ENCODE measurements at places on chromosomes 11 and 22.

GRCh38 chr11:38927993-38928392 lies 2330.0 kb upstream of the RAG2 start:
- no peak for DNase-seq

- no peak for DNase-seq
Measured at GRCh38 chr11:115700981-115701875, 197.0 kb upstream of the CADM1 start.

DNA sequence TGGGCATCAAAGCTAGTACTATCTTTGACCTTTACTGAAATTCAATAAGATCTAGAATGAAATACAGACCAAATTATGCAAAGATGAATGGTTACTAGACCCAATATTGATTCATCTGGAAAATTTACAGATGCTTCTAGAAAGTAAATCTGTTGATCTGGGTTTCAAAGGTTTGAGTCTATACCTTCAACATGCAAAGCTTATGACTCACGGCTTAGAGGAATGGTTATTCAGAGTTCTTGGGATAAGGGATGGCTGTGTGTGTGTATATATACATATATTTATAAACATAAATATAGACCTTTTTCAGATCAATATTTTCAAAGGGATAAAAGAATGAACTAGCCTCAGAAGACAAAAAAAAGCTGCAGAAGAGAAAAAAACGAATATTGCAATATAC lies 1.3 kb downstream of the SPTY2D1 start:
- no peak for DNase-seq

- no peak for DNase-seq
Measured at GRCh38 chr11:134293119-134294113, 17.2 kb downstream of the GLB1L3 start.

GRCh38 chr22:31977141-31977841 lies 33.0 kb downstream of the YWHAH start:
- peak; percentile 44 for DNase-seq

DNA sequence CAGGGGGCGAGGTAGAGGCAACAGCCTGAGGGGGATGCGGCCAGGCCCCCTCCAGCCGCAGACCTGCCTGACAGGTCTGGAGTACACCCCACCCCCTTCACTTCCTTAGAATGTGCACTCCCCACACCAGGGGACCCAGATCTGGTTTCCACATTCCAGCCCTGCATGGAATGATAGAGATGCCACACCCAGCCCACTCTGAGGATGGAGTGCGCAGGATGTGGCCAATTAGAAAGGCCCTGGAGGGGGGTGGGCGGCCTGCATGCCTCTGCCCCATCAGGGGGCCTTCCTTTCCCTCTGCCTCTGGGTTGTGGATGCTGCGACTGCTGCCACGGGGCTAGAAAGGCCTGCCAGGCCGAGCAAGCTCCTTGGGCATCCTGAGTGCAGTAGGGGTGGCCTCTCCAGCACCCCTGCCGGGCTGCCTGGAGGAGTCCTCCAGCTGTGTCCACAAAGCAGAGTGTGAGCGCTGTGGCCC lies 28.2 kb upstream of the MGAT3 start:
- DNase-seq = no peak

DNA sequence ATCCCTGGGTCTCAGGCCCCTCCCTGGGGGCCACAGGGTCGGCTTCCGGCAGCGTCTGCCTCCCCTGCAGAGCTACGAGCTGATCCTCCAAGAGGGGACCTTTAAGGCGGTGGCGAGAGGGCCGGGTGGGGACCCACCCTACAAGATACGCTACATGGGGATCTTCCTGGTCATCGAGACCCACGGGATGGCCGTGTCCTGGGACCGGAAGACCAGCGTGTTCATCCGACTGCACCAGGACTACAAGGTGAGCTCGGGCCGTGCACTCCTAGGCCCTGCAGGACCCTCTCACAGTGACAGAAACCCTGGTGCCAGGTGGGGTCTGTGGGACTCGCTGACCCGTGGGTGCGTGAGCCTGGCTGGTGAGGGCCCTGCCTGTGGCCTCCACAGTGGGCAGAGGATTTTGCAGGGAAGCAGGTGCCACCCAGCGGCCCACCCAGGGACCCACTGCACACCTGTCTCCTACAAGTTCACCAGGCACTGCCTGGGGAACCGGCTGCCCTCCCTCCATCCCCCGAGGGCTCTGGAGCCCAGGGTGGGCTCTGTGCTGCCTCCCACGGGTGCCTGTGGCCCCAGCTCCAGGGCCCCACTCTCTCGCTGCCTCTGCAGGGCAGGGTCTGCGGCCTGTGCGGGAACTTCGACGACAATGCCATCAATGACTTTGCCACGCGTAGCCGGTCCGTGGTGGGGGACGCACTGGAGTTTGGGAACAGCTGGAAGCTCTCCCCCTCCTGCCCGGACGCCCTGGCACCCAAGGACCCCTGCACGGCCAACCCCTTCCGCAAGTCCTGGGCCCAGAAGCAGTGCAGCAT lies 13.7 kb downstream of the MUC5B start:
- DNase-seq = no peak

- no peak for DNase-seq
Measured at GRCh38 chr22:33354928-33355327, 296.7 kb upstream of the SYN3 start.

GRCh38 chr11:118819334-118820024 lies 28.5 kb upstream of the DDX6 start:
- no peak for DNase-seq

DNA sequence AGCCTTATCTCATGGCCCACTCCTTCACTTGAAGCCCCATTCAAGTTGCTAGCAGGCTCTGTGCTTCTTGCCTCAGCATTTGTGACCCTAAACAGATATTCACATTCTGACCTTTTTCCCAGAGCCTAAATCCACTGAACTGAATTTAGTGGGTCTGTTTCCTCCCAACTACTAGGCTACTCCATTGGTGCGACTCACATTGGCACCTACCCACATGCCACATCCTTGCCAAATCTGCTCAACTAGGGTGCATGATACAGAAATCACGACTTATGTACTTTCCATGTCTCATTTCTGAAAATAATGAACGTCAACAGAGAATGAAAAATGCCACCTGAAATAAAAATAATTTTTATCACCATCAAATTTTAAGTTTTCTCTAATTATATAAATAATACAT lies 8.4 kb upstream of the MMP12 start:
- no peak for DNase-seq

- DNase-seq = no peak
Measured at GRCh38 chr11:12631651-12632050, 42.6 kb upstream of the TEAD1 start.

DNA sequence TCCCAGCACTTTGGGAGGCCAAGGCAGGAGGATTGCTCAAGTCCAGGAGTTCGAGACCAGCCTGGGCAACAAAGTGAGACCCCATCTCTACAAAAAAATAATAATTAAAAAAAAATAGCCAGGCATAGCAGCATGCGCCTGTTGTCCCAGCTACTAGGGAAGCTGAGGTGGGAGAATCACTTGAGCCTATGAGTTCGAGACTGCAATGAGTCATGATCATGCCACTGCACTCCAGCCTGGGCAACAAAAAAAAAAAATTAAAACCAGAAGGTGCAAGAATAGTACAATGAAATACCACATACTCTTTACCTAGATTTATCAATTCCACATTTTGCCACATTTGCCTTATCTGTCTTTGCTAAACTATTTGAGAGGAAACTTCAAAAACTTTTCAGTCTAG lies 8.2 kb downstream of the DPF2 start:
- DNase-seq = no peak

DNA sequence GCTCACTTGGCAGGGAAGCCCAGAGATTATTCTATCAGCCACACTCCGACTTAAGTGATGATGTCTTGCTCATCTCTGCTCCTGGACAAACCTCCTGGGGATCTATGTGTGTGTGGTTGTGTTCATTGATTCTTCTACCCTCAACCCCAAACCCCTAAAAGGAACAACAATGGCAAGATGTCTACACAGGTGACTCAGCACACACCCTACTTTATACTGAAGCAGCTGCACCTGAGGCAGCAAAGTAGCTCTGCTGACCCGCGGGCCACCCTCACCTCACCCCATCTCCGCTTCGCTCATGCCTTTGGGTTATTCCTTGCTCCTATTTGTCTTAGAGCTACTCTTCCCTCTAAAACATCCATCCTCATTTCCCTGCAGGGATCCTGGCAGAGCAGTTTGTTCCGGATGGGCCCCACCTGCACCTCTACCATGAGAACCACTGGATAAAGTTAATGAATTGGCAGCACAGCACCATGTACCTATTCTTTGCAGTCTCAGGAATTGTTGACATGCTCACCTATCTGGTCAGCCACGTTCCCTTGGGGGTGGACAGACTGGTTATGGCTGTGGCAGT lies 38.7 kb downstream of the TMEM45B start:
- no peak for DNase-seq

DNA sequence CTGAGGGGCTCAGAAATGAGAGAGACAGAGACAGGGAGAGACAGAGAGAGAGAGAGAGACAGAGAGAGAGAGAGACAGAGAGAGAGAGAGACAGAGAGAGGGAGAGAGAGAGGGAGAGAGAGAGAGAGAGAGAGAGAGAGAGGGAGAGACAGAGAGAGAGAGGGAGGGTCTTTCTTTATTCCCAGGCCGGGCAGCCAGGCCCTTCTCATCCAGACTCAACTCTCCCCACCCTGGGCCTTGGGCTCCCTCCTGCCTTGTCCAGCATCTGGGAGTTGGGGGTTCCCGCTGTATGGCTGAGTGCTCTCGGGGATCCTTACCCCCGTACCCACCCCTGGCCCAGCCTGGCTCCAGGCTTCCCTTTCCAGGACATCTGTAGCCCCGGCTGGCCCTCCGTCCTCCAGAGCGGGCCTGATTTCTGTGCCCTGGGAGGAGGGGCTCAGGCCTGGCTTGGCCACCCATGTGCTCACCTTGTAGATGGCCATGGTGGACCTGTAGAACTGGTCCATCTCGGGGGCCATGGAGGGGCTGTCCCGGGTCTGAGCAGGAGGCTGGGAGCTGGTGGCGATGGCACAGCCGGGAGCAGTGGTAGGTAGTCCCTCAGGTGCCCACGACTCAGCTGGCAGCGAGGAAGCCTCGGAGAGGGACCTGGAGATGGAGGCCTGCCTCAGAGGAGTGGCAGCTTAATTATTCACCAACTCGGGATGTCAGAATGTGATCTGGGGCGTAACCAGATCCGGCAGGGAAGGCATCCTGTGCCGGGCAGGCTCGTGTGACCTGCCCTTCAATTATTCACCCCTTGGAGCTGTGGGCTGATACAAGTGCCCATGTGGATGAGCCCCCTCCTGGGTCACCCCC lies at the start of gene BAIAP2L2:
TSS of gene BAIAP2L2 (minus strand) at position 677 of the 855 bp plus-strand sequence. CDS start at position 518, 159 bp downstream.
- no peak for DNase-seq

DNA sequence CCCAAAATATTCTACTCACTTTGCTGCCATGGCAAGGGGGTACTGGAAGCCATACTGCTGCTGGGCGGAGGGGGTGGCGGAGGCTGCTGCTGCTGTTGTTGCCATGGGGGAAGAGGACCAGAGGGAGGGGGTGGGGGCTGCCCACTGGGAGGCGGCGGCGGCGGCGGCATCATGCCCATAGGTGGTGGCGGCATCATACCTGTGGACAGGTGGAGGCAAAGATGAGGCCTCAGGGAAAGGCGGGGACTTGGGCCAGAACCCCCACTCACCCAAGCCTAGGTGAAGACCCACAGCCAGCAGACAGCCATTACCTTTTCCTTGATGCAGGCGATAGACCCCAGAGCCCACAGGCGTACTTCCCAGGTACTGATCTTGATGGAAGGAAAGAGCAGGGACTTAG lies 7.1 kb upstream of the PYGM start:
- DNase-seq = no peak

- DNase-seq = no peak
Measured at GRCh38 chr11:134576721-134577171, 164.7 kb upstream of the B3GAT1 start.

- no peak for DNase-seq
Measured at GRCh38 chr11:19951558-19952115, 208.6 kb downstream of the DBX1 start.

- DNase-seq = no peak
Measured at GRCh38 chr22:50470491-50470890, 4.3 kb downstream of the SBF1 start.

DNA sequence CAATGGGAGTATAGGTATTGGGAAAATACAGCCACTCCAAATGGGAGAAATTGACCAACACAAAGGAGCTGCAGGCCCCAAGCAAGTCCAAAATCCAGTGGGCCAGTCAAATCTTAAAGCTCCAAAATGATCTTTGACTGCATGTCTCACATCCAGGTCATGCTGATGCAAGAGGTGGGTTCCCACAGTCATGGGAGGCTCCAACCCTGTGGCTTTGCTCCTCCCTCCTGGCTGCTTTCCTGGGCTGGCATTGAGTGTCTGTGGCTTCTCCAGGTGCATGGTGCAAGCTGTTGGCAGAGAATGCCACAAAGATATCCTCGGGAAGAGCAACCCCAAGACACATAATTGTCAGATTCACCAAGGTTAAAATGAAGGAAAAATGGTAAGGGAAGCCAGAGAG lies 80.8 kb downstream of the IGLL5 start:
- no peak for DNase-seq

- DNase-seq = no peak
Measured at GRCh38 chr11:36340897-36341296, 44.8 kb downstream of the PRR5L start.

GRCh38 chr11:114362958-114363357 lies 37.4 kb downstream of the C11orf71 start:
- DNase-seq = no peak

- no peak for DNase-seq
Measured at GRCh38 chr11:48101958-48102357, 114.7 kb upstream of the OR4B1 start.

- no peak for DNase-seq
Measured at GRCh38 chr11:61771985-61772455, 19.6 kb downstream of the MYRF start.

DNA sequence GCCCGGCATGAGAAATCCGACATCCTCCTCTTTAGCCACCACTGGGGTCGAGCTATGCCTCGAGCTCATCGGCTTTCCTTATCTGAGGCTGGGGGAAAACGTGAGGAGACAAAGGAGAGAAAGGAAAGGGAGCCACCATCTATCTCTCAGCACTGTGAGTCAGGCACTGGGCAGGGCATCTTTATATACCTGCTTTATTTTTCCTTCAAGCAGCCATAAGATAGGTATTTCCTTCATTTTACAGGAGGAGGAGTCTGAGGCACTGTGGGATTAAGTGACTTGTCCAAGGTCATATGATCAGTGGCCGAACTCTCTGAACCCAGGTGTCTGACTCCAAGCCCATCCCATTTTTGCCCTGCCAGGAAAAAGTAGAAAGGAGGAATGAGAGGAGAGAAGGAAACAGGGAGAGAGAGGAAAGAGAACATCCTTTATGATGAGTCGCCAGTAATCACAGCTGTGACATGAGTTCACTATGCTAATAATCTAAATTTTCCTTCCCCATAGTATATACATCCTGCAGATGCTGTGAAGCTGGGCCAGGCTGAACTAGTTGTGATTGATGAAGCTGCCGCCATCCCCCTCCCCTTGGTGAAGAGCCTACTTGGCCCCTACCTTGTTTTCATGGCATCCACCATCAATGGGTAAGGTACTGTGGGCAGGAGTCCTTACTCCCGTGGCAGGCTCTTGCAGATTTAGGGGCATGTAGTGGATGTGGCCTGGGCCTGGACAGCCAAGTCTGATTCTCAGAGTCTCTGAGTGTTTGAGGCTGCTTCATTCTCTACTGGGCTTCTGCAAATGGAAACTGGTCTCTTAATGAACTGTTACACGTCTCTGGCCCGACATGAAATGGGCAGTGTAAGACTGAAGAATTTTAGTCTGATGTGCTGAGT lies 21.8 kb downstream of the NAT10 start:
- no peak for DNase-seq
